ENCODE measurements at places on chromosomes 2 and 18.

GRCh38 chr2:105768961-105769452 is 24.3 kb downstream of the NCK2 start:
- no peak for DNase-seq

GRCh38 chr2:47093626-47094025 is 61.5 kb downstream of the STPG4 start:
- DNase-seq: no peak

DNA sequence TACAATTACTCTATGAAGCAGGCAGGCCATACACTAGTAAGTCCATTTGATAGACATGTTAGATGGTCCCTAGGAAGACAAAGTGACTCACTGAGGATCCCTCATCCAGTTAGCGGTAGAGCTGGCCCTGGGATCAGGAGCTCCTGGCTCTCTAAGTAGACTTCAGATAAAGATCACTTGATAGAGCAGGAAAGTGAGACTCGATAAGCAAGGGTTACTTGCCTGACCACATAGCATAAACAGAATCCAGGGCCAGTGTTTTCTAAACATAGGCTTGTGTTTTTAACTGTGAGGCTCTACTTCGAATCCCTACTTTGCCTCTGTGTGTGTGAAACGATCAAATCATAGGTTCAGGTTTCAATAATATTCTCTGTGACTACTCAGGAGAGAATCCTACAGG is 355.2 kb upstream of the TRIB2 start:
- DNase-seq: no peak

DNA sequence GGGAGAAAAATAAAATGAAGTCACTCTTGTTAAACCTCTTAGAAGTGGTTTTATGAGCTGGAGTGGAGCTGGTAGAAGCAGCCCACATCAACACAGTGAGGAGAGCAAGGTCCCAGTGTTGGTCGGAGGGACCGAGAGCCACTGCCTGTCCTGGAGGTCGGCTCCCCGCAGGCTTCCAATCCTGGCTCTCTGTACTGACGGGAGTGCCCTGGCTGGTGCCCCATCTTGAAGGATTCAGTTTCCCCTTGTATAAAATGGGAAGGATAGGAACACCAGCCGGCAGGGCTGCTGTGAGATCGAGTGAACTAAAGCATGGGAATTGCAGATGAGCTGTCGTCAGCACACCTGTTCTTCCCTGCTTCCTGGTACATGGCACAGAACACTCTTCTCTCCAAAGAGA is 104.3 kb upstream of the ID2 start:
- DNase-seq: no peak

DNA sequence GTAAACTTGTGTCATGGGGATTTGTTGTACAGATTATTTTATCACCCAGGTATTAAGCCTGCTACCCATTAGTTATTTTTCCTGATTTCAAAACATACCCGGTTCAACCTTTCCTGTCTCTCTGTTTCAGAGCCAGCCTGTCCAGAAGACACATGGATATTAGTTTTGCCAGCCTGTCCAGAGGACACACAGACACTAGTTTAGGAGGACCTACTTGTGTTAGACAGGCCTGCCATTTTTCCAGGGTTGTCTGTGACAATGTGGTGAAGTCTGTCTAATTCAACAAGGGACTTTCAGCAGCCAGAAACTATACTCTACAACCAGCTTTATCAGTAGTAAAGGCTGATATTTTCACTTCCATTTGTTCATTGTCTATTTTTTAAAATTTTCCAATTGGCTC is 56.1 kb upstream of the DCC start:
- no peak for DNase-seq

GRCh38 chr18:33924576-33924975 is 300.1 kb downstream of the NOL4 start:
- DNase-seq: no peak

- no peak for DNase-seq
Measured at GRCh38 chr2:221212105-221212504, 360.0 kb downstream of the EPHA4 start.

GRCh38 chr18:13745696-13746095 is 19.2 kb downstream of the RNMT start:
- no peak for DNase-seq

- no peak for DNase-seq
Measured at GRCh38 chr2:66688951-66689350, 254.0 kb downstream of the MEIS1 start.

DNA sequence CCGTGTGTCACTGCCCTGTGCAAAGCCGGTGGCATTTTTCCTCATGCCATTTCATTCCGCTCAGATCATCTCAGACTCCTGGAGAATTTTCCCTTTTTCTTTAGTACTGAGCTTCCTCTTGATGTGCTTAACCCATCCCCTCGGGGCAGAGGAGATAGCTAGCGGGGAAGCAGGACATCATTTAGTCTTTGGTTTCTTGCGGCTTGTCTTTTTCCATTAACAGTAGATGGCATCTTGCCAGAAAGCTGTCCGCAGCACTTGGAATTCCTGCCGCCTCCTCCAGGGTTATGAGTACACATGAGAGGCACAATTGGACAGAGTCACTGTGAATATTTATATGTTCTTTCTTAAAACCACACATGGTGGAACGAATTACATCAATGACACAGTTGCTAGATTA is 226.6 kb downstream of the ALPK2 start:
- peak; percentile 73 for DNase-seq

- peak; percentile 97 for DNase-seq
Measured at GRCh38 chr2:121999264-121999663, 243.8 kb downstream of the TSN start.

GRCh38 chr2:68319398-68320117 is at the start of gene CNRIP1:
CNRIP1 (minus strand) TSS chr2:68319949; CDS start chr2:68319400, 549 bp downstream.
- no peak for DNase-seq

- DNase-seq: no peak
Measured at GRCh38 chr18:61435064-61435652, 101.9 kb downstream of the CDH20 start.

GRCh38 chr2:233371641-233372040 is 17.3 kb downstream of the DGKD start:
- DNase-seq: no peak

DNA sequence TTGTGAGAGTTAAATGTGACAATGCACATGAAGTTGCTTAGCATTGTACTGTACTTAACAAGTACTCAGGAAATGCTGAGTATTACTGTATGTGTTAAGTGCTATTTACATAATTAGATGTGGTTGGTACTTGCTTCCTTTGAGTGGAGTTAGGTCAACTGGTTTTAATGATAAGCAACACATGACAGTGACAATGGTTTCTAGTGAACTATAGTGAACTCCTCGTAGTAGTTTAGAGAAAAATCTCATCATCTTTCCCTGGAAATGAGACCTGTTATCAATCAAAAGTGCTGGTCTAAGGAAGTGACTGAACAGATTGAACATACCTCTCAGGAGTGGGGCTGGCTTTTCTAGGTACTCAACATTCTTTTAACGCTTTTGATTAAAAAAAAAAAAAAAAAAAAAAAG is 29.2 kb upstream of the ZDBF2 start:
- DNase-seq: no peak

DNA sequence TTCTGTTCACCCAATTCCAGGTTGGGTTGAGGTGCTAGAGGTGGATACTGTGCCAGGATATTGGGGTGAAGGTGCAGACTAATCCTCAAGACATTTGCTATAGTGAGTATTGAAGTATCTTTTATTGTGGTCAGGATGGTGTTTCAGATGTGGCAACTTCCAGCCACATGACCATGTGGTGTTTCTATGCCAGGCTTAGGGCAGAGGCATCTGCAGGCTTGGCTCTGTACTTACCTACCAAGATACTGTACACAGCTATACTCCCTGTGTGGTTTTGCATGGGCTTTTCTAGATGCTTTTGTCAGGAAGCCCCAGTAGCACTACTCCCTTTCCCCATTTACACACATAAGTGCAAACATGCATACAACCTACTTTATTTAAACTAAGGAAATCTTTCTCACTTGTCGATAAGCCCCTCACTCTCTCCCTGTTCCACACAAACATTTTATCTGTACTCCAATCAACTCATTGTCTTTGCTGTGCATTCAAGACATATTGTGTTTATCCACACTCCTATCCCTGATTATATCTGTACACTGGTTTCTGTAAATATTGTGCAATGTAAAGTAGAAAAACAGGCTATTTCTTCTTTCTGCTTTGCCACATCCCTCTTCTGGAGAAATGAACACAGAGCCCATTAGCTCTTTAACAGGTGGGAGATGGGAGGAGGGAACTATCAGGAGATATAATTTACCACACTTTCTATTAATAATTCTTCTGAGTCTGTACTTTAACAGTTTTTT is 12.3 kb downstream of the ARL6IP6 start:
- no peak for DNase-seq

DNA sequence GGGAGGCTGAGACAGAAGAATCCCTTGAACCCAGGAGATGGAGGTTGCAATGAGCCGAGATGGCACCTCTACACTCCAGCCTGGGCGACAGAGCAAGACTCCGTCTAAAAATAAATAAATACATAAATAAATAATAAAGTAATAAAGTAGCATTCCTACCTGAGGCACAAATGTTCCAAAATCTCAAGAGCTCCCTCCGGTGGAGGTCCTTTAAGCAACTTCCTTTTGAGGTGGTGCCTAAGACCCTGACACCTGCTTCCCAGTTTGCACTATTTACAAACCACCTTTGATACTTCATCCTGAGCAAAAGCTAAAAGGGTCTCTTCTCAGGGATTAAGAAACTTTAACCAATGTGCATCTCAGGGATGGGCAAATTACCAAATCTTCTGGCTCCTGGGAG is 505.1 kb downstream of the CNTNAP5 start:
- DNase-seq: no peak

DNA sequence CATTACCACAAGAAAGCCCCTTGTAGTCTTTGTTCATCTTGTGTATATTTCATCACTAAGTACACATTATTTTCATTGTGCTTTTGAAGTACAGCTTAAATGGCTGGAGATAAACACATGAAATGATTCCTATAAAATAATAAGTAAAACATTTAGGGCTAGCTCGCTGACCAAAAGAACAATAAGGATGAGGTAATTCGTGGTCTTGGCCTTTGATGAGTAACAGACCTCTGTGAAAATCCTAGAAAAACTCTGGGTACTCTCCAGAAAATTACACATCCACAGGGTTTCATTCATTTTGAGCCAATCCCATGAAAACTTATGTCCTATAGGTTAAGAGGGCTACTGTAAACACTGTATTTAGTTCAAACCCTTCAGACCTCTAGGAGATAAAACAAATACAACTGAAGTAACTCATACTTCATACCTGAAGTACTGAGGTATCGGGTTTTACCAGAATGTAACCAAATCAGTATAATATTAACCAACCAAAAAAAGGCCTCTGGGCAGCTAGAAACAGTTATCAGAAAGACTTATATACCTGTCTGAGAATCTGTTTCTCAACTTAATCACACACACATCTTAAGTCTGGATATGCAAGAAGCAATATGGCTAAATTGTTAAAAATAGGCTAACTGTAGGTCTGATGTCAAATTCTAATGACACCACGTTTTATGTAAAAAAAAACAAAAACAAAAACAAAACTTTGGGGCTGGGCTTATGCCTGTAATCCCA is 31.0 kb downstream of the CFAP36 start:
- no peak for DNase-seq

- DNase-seq: no peak
Measured at GRCh38 chr2:140808820-140809219, 1322.0 kb downstream of the LRP1B start.

- DNase-seq: no peak
Measured at GRCh38 chr18:41113885-41114482, 841.0 kb upstream of the PIK3C3 start.

- DNase-seq: no peak
Measured at GRCh38 chr2:237682151-237682550, 54.8 kb downstream of the LRRFIP1 start.

- DNase-seq: no peak
Measured at GRCh38 chr2:226906163-226906693, 70.4 kb downstream of the RHBDD1 start.

DNA sequence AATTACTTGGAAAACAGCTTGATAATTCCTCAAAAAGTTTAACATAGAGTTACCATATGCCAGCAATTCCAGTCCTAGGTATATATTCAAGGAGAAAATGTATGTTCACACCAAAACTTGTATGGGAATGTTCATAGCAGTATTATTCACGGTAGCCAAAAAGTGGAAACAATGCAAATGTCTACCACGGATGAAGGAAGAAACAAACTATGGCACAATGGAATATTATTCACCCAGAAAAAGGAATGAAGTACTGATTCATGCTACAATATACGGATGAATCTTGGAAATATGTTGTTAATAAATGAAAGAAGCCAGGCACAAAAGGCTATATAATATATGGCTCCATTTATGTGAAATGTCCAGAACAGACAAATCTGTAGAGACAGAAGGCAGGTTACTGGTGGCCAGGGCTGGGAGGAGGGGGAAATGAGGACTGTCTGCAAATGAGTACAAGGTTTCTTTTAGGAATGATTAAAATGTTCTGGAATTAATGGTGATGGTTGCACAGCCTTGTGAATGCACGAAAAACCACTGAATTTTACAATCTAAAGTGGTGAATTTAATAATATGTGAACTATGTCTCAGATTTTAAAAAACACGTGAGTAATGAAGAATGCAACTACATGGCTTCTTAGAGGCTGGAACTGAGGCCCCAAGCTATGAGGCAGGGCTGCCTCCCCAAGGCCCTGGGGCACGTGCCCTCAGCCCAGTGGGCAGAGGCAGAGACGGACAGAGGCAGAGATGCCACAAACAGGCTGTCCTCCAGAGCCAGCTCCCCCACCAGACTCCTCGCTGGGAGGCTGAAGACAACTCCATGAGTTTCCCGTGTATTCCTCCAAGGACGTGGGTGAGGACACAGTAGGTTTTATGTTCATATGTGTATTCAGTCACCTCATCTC is 5.0 kb downstream of the LIMS2 start:
- DNase-seq: no peak

- DNase-seq: no peak
Measured at GRCh38 chr2:174004905-174005605, 39.9 kb upstream of the SP3 start.

- DNase-seq: no peak
Measured at GRCh38 chr2:217804338-217804737, 198.5 kb downstream of the TNS1 start.

- DNase-seq: peak; percentile 3
Measured at GRCh38 chr18:21914739-21915319, 174.2 kb downstream of the MIB1 start.
